ENCODE measurements at places on chromosomes 2 and 18. TPM values are rescaled to one million over a fixed set of nuclear protein-coding genes. Genes with fewer than 3 reads are reported as not detected.

GRCh38 chr2:182652326-182652725, 63.7 kb upstream of the DNAJC10 start:
- DNase-seq, result no peak

Gene KCNS3
- polyA plus RNA-seq, result 27.6 TPM

Gene ODC1
- 243 TPM for polyA plus RNA-seq

Gene CD28
- polyA plus RNA-seq, result 3.3 TPM

DNA sequence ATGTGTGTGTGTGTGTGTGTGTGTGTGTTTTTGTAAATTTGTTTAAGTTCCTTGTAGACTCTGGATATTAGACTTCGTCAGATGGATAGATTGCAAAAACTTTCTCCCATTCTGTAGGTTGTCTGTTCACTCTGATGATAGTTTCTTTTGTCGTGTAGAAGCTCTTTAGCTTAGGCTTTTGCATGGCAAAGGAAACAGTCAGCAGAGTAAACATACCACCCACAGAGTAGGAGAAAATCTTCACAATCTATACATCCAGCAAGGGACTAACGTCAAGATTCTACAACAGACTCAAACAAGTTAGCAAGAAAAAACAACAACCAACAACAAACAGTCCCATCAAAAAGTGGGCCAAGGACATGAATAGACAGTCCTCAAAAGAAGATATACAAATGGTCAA, 336.7 kb upstream of the ATP5MC3 start:
- no peak for DNase-seq

GRCh38 chr2:223976635-223977226, 19.5 kb downstream of the MRPL44 start:
- no peak for DNase-seq

Gene RBBP8
- 30.6 TPM for polyA plus RNA-seq

Gene BOK
- 27.2 TPM for polyA plus RNA-seq

Measured in left lung (tissue), 14 donors.